Stimulated activated CD8-positive, alpha-beta memory T cell treated with anti-CD3 and anti-CD28 coated beads, Interleukin-4, amount 100 ng/mL, for 1 hour (primary cell): ENCODE measurements at places on chromosomes 12 and 14.

DNA sequence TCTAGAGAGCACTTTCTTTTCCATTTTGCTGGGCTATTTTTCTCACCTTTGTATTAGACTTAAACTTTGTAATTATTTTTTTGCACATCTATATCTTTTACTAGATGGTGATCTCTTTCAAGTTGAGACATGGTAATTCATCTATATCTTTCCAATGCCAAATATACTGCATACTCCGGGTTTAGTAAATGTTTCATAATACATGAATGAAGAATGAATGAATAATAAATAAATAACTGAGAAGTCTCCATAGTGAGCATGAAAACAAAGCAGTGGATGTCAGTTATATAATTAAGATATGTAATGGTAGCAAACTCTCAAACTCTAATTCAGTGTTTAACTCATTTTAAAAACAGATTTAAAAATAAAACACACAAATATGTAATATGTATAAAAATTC lies 342.5 kb upstream of the KITLG start:
- DNase-seq: no peak

GRCh38 chr14:80927083-80927989 lies 14.2 kb downstream of the CEP128 start:
- no peak for DNase-seq

- no peak for DNase-seq
Observed at GRCh38 chr12:517538-517937, 57.8 kb downstream of the B4GALNT3 start.

- no peak for DNase-seq
Observed at GRCh38 chr12:80925237-80925636, 12.5 kb downstream of the LIN7A start.

GRCh38 chr12:52577316-52577715 lies 3.7 kb upstream of the KRT74 start:
- DNase-seq: no peak

GRCh38 chr12:71220260-71220659 lies 62.5 kb upstream of the TSPAN8 start:
- no peak for DNase-seq

DNA sequence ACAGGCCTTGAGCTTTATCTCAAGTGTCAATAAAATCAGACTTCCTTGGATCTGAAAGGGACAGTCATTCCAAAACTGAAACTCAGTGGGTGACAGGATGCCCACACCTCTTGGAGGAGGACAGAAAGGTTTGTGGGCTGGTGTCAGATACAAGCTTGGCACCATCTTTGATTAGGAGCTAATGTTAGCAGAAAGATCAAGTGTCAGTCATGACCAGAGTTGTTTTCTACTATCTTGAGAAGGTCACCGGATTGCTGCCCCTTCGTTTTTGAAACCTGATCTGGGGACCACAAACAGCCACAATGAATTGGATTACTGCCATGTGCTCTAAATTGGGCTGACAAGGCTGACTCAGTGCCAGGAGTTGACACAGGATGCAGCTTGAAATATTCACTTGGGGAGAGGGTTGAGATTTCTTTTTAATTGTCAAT lies 88.3 kb downstream of the OTOGL start:
- DNase-seq: no peak

- DNase-seq: no peak
Observed at GRCh38 chr14:76293923-76294322, 82.0 kb upstream of the ESRRB start.
